ENCODE measurements at places on chromosomes 11 and 22.

- H3K36me3 ChIP-seq = no peaks in the 10 kb centered on the region
- DNase-seq = no peak
- no peak overlapping the region for H3K4me3 ChIP-seq
Measured at GRCh38 chr11:119995730-119996491, 142.0 kb downstream of the TRIM29 start.

DNA sequence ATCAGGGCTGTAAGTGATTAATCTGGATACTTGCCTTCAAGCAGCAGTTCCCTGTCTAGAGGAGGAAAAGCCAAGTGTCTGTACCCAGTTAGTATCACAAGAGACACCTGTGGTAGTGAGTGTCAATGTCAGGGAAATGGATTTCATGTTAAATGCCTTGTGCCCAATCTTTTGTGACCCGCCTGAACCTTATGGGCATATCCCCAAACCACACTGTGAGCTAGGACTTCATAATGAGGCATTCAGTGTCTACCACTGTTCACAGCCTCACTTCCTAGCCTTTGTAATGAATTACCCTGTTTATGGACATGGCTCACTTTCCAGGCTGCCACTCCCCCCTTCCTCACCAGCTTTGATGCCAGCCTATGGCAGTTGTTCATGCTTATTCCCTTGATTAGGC lies 125.1 kb downstream of the TRIM44 start:
- H3K4me3 ChIP-seq = no peak overlapping the region
- H3K4me1 ChIP-seq = peaks cover 28% of the 10 kb centered on the region
- no peak for DNase-seq
- H3K36me3 ChIP-seq = peaks cover 5% of the 10 kb centered on the region

- no peak overlapping the region for H3K27ac ChIP-seq
- DNase-seq = no peak
- no peaks in the 10 kb centered on the region for H3K36me3 ChIP-seq
- peaks cover 90% of the 10 kb centered on the region for H3K27me3 ChIP-seq
- no peak overlapping the region for H3K4me3 ChIP-seq
Measured at GRCh38 chr11:125394296-125394695, 101.8 kb downstream of the FEZ1 start.

DNA sequence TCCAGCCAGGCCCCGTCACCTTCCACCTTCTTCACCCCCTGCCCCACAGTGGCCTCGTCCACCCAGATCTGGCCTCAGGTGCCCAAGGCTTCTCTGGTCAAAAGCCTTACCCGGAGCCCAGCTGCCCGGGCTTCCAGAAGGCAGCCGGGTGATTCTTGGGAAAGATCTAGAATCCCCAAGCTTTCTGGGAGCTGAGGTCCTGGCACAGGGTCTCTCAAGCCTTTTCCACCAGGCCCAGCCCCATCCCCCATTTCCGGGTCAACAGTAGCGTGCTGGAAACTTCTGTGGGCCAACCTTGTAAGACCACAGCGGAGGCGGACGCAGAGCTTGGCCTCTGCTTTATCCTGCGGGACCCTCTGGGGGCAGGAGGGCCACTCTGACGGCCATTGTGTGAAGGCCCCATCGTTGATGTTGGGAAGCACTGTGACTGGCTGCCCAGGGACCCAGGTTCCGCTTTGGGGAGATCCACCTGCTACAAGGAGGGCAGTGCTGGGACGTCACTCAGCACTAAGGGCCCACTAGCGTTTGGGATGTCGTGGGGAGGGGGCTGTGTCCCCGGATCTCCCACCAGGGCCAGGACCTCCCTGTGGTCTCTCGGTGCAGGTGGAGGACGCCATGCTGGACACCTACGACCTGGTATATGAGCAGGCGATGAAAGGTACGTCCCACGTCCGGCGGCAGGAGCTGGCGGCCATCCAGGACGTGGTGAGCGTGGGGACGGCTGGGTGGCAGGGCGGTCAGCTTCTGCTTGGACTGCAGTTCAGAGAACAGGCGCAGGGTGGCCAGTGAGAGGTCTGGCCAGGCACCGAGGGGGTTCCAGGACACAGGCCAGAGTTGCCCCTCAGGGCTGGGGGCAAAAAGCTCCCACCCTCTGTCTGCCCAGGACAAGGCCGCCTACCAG lies 11.5 kb downstream of the TSPAN32 start:
- no peak overlapping the region for H3K4me3 ChIP-seq
- peaks cover 19% of the 10 kb centered on the region for H3K27me3 ChIP-seq
- H3K27ac ChIP-seq = no peak overlapping the region
- H3K36me3 ChIP-seq = no peaks in the 10 kb centered on the region
- H3K4me1 ChIP-seq = no peaks in the 10 kb centered on the region

- no peaks in the 10 kb centered on the region for H3K27me3 ChIP-seq
- no peaks in the 10 kb centered on the region for H3K36me3 ChIP-seq
- no peak for DNase-seq
- H3K27ac ChIP-seq = no peak overlapping the region
Measured at GRCh38 chr11:106187860-106188456, 110.5 kb downstream of the AASDHPPT start.

DNA sequence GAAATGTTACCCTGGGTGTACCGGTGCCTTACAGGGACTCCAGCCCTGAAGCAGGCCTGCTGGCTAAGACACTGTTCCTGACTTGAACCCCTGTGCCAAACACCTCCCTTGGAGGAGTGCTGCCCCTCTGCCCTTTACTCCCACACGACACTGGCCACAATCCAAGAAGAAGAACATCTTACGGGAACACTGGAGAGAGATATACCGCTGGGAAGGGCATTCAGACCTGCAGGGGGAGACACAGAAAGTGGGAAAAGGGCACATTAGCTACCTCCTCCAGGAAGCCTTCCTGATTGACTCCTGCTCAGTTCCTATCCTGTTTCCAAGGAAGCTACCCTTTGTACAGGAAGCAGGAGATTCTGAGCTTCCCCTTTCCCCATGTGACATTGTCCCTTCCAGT lies 18.7 kb downstream of the TMPRSS13 start:
- H3K36me3 ChIP-seq = peaks cover 6% of the 10 kb centered on the region
- H3K27ac ChIP-seq = no peak overlapping the region
- H3K27me3 ChIP-seq = peaks cover 33% of the 10 kb centered on the region
- H3K4me3 ChIP-seq = no peak overlapping the region
- H3K4me1 ChIP-seq = peaks cover 8% of the 10 kb centered on the region

DNA sequence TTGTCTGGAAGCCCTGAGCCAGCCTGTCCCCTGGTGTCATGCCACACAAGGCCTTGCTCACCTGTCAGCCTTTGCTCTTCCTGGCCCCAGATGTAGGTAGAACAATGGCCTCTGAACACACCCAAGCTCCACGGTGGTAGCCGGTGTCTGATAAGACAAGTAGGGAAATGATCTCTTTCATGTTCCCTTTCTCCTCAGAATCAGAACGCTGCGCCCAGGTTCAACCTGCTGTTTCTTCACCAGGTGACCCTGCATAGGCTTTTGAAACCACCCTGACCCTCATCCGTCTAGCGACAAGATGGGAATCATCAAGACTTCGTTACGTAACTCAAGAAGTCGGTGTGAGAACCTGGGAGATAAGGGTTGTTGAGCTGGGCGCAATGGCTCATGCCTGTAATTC lies 28.7 kb upstream of the YWHAH start:
- H3K27ac ChIP-seq = no peak overlapping the region
- H3K27me3 ChIP-seq = no peaks in the 10 kb centered on the region
- no peak overlapping the region for H3K4me3 ChIP-seq
- no peaks in the 10 kb centered on the region for H3K4me1 ChIP-seq
- H3K36me3 ChIP-seq = no peaks in the 10 kb centered on the region

GRCh38 chr11:11501546-11502262 lies 120.1 kb downstream of the GALNT18 start:
- H3K27me3 ChIP-seq = no peaks in the 10 kb centered on the region
- H3K36me3 ChIP-seq = no peaks in the 10 kb centered on the region
- DNase-seq = peak; percentile 22
- no peak overlapping the region for H3K27ac ChIP-seq
- peaks cover 25% of the 10 kb centered on the region for H3K4me1 ChIP-seq

DNA sequence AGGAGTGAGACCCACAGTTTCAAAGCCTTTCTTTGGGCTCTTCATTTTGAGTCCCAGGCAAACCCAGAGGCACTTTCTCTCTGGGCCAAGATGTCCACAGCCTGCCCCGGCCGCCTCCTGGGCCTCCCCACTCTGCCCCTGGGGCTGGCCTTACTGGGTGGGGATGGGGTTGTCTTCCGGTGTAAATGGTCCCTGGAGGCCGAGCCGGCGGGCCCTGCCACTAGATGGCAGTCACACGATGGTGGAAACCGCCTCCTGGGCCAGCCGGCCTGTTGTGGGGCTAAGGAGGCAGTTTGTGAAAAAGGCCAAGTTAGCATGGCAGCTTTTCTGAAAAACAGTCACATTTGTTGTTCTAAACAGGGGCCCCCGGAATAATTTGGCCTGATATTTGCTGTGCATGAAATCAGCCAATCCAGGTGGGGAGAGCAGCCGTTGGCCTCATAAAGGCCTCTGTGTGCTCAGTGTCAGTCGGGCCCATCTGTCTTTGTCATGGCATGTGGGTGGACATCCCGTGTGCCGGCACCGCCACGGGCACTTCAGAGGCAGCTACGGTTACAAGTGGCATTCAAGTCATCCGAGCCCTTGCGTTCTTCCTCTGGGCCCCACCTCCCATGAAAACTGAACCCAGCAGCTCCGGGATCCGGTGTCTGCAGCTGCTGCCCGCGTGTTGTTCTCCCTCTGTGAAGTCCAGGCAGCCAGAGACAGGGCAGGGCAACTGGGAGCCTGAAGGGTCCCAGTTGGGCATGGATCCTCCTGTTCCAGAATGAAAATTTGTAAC lies 6.5 kb downstream of the MRPL23 start:
- H3K36me3 ChIP-seq = no peaks in the 10 kb centered on the region
- H3K4me1 ChIP-seq = no peaks in the 10 kb centered on the region
- no peak overlapping the region for H3K27ac ChIP-seq
- H3K27me3 ChIP-seq = no peaks in the 10 kb centered on the region
- no peak for DNase-seq

DNA sequence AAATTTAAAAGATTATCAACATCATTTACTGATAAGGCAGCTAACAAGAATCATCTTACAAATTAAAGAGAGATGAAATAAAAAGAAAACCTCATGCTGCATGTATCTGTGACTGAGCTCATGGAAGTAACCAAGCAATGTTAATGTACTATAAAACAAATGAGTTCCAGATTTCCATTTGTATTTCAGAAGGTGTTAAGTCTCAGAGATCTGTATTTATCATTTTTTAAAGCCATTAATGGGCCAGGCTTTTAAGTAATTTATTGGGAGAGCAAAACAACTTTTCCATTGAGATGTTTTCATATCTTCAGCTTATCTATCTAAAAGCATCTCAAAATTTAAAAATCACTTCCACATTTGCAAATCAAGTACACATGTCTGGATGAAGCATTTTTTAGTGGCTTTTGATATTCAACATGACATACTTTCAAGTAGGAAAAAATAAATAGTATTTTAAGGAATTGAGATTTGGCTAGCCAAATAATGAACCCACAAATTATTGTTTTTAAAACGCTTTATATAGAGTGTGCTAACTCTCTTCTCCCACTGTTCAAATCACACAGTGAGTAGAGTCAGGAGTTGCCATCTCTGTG lies 17.9 kb upstream of the BBOX1 start:
- no peak for DNase-seq
- H3K4me1 ChIP-seq = no peaks in the 10 kb centered on the region
- no peaks in the 10 kb centered on the region for H3K36me3 ChIP-seq
- no peak overlapping the region for H3K4me3 ChIP-seq

DNA sequence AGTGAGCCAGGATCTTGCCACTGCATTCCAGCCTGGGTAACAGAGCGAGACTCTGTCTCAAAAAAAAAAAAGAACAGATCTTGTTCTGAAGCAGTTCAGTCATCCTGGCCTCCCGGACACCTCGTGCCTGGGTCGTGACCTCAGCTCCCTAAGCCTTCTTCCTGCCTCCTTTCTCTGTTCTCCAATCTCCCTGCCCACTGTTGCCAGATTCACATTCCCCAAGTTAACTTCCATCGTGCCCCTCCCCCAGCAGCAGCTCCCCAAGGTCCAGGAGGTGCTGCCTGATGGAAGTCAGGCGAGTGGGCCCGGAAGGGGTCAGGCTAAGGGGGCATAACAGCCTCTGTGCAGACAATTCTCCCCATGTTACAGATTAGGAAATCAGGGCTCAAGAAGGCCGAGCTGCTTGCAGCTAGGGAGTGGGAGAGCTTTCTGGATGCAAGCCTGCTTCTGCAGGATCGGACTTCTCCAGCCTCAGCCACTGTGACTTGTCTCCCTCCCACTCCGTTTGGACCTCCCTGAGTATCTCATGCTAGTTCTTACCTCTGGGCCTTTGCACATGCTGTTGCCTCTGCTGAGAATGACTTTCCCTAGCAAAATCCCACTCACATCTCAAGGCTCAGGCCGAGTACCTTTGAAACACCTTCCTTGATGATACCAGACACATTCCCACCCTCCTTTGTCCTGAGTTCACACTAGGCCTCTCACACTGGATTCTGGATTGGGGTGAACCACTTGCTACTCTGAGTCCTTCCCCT lies 14.3 kb upstream of the TMEM184B start:
- H3K36me3 ChIP-seq = peaks cover 53% of the 10 kb centered on the region
- peaks cover 26% of the 10 kb centered on the region for H3K4me1 ChIP-seq
- H3K27me3 ChIP-seq = no peaks in the 10 kb centered on the region
